Spinal cord (tissue), 10 donors: ENCODE measurements at places on chromosomes 7 and 10. TPM values are rescaled to one million over a fixed set of nuclear protein-coding genes. Genes with fewer than 3 reads are reported as not detected.

Gene ZNF239
- total RNA-seq, result 9.8 TPM

Gene NXPH1
- 17.1 TPM for total RNA-seq

Gene CRPPA
- total RNA-seq, result 7.9 TPM

Gene ASAH2
- 6.1 TPM for total RNA-seq

Gene TLX1
- total RNA-seq, result not detected

Gene CRTAC1
- total RNA-seq, result 35.0 TPM

Gene SPDYE9
- total RNA-seq, result 0.10 TPM

Gene SPDYE2B
- total RNA-seq, result not detected

GRCh38 chr7:676246-676971 lies 50.1 kb upstream of the DNAAF5 start:
- DNase-seq, result no peak

DNA sequence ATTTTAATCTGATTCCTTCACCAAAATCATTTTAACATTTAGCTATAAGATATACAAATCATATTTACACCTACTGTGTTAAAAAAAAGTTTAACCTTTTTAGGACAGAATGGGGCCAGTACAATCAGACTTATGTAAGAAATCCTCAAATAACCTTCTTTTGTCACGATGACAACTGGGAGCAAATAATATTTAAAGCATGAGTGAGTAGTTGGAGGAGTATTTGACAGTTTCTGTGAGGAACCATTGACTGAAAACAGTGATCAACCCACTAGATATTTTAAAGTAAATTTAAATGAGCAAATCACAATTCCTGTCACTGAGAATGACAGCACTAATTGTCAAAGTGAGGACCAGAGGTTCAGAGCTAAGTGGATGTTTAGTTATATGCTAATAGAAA lies 289.1 kb downstream of the CNTNAP2 start:
- DNase-seq, result no peak

DNA sequence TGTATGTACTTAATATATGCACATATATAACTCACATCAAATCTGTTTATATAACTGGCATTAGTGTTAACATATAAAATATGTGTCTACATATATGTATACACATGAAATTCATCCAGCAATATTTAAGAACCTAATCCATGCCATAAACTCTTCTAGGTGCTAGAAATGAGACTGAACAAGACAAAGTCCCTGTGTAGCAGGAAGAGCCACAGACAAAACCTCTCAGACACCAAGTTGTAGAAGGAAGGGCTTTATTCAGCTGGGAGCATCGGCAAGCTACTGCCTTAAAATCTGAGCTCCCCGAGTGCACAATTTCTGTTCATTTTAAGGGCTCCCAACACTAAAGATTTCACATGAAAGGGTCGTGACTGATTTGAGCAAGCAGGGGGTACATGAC lies 52.5 kb downstream of the CRPPA start:
- no peak for DNase-seq

GRCh38 chr10:23073527-23073926 lies 21.9 kb upstream of the MSRB2 start:
- DNase-seq, result no peak

GRCh38 chr7:5420067-5420880 lies 3.4 kb downstream of the TNRC18 start:
- DNase-seq, result no peak

- no peak for DNase-seq
Measured at GRCh38 chr7:48728799-48729198, 195.5 kb upstream of the CDC14C start.

- DNase-seq, result no peak
Measured at GRCh38 chr10:128280271-128280670, 154.0 kb upstream of the MKI67 start.

- no peak for DNase-seq
Measured at GRCh38 chr7:82388138-82388537, 55.4 kb downstream of the CACNA2D1 start.

- no peak for DNase-seq
Measured at GRCh38 chr7:142556740-142557139, 192.5 kb upstream of the PRSS1 start.

DNA sequence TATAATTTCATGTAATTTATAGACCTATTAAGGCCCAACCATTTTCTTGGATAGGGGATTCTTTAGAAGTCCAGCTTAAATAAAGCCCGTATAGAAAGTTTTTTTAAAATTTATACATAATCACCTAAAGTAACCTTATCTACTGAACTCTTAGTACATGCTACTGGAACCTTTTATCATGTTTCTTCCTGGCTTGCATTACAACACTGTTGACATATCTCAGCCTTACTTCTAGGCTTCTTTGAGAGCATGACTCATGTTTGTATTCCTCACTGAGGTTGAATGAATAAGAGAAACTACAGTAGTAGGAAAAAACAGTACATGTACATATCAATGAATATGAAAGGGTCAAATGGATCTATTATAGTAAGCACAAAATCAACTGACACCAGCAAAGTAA lies 8.2 kb upstream of the MAGI2 start:
- no peak for DNase-seq

- no peak for DNase-seq
Measured at GRCh38 chr7:64863969-64864368, 39.1 kb upstream of the ZNF273 start.

DNA sequence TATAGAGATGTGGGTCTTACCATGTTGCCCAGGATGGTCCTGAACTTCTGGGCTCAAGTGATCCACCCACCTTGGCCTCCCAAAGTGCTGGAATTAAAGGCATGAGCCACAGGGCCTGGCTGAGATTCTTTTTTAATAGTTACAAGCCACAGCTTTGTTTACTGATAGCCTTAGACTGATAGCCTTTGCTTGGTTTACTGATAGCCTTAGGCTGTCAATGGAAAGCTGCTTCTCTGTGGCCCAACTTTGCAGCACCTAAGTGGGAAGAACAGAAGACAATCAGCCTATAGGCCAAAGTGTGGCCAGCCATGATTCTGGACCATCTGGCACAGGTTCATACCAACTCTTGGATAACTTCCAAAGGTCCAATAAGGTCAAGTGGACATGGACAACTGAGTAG lies 24.1 kb upstream of the CDCA7L start:
- no peak for DNase-seq

- no peak for DNase-seq
Measured at GRCh38 chr10:99938563-99938962, 71.2 kb downstream of the DNMBP start.

DNA sequence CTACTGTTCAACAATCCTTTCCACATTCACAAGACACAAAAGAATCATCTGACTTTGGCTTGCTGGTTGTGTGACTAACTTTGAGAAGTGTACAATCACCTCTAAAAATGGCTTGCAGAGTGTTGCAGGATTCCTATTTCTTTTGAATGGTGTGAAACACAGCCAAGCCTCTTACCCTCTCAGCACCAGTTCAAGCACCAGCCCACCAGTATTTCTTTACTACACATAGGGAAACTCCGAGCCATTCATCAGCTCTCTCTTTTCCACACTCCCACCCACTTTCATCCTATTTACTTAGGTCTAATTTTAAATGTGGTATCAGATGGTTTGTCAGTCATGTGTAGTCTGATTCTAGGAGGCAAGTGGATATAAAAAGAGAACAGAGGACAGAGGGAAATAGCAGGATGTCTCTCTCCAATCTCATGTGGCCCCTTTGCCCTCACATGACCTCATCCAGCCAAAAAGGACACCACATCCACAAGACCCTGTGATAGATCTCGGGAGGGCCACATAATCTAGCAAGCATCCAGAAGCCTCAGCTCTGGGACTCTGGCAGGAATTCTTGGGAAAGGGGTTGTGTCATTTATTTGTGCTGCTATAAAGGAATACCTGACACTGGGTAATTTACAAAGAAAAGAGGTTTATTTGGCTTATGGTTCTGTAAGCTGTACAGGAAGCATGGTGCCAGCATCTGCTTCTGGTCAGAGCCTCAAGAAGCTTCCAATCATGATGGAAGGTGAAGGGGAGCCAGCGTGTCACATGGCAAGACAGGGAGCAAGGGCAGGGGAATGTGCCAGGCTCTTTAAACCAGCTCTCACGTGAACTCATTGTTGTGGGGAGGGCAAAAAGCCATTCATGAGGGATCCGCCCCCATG lies 66.8 kb upstream of the NEBL start:
- no peak for DNase-seq

DNA sequence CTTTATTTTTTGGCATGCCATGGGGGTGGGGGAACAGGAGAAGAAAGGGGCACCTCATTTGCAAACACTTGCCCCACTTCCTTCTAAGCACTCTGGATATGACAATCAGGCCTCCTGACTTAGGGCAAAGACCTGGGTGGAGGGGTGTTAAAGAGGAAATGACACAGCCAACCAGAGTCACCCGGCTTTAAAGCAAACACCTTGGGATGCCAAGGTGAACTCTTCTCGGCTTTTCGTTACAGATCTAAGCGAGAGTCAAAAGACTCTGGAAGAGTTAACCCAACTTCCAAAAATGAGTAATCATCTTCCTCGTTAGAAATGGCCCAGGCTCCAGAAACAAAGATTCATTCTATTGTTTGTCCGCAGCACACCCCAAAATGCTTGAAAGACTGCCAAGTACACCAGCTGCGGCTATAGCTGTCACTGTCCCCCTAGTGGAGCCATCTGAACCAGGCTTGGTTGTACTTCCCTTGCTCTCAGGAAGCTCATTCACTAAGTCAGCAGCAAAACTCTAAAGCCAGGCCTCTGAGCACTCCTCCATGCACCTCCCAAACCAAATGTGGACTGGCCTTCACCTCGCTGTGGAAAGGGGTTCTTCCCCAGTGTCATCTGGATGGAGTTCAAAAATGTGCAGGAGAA lies 24.8 kb downstream of the FAM53B start:
- DNase-seq, result peak; percentile 88
